Skeletal muscle tissue (tissue), 5 donors: ENCODE measurements at places on chromosomes 11 and 22. TPM values are rescaled to one million over a fixed set of nuclear protein-coding genes. Genes with fewer than 3 reads are reported as not detected.

OR8H1 gene
- total RNA-seq = not detected

FXYD6 gene
- total RNA-seq = 23.5 TPM

LTO1 gene
- total RNA-seq = 7.8 TPM

MMP12 gene
- not detected for total RNA-seq

P2RY6 gene
- 2.1 TPM for total RNA-seq

CRYBB2 gene
- total RNA-seq = not detected

GP1BB gene
- 6.8 TPM for total RNA-seq

OR8J3 gene
- total RNA-seq = not detected
